D721Med (cell line): ENCODE measurements at places on chromosomes 5 and 9.

- no peak for DNase-seq
Observed at GRCh38 chr9:129702589-129703520, 37.4 kb downstream of the PRRX2 start.

DNA sequence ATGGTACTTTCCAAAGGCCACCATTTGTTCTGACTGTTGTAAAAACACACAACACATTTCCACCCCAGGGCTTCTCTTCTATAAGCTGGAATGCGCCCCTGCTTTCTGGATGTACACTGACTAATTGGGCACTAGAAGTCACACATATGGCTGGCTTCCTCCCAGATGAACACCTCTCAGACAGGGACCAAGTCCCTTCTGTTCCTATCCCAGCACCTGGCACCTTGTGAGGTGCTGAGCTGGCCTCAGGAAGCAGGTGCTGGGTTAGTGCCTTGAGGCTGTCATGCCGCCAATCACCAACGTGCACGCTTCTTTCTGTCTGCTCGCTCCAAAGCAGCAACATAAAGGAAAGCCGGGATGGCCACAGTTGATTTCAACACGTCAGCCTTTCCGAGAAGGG lies 93.2 kb downstream of the FSTL4 start:
- no peak for DNase-seq

DNA sequence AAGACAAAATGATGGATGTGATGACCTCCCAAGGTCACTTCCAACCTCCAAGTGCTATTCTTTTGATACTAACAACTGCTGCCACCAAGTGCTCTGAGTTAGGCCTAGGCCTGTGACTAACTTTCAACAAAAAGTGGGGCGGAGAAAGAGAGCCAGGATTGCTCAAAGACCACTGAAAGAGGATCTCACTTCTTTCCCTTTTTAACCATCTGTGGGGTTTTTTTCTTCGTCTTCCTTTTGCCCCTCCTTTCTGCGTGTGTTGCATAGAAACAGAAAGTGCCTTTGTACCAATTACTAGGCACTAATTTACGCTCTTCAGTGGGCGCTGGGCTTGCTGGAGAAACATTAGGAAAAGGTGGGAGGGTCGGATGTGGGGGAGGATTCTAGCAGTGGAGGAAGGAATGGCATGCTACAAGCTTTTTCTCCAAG lies 8.0 kb downstream of the KLF9 start:
- DNase-seq = no peak

- DNase-seq = no peak
Observed at GRCh38 chr9:134768709-134769351, 111.8 kb upstream of the FCN2 start.

GRCh38 chr9:132587592-132587955 lies 5.2 kb downstream of the BARHL1 start:
- no peak for DNase-seq

GRCh38 chr9:77575785-77576184 lies 72.3 kb downstream of the GNA14 start:
- no peak for DNase-seq

- DNase-seq = no peak
Observed at GRCh38 chr5:180118391-180118791, 46.8 kb upstream of the RNF130 start.

- no peak for DNase-seq
Observed at GRCh38 chr9:98410185-98410697, 154.8 kb upstream of the TBC1D2 start.
